ENCODE measurements at places on chromosomes 4 and X.

- DNase-seq, result no peak
These were observed 20.6 kb downstream of the PAGE1 start for GRCh38 chrX:49675075-49675719.

DNA sequence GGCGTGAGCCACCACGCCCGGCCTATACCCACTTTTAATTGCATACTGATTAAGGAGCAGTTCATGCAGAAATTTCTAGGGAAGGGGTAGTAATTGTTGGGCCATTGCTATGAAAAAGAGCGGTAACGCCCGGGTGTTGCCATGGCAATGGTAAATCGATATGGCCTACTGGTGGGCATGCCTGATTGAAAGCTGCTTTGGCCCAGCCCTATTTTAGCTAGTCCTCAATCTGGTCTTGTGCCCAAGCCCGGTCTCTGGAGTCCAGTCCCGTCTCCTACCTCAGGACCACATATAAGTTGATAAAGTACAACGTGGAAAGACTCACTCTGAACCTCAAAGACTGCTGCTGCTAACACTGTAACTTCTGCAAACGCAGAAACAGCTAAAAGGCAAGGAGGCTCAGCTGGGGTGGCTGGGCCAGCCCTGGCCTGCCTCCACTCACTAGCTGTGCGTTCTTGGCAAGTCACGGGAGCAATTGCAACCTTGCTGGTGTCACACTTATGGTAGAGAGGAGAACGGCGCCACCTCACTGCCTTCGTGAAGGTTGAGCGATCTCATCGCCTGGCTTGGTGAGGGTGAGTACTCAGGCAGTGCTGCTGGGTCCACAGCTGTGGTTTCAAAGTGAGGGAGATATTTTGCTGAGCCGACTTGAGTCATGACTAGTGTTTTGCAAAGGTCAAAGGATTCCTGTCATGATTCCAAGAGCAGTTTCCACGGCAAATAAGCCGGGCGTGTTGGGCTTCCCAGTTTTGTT is 57.0 kb upstream of the GRPEL1 start:
- DNase-seq, result no peak

- no peak for DNase-seq
These were observed 9.3 kb upstream of the TBC1D14 start for GRCh38 chr4:6900181-6900812.

GRCh38 chr4:173535957-173536356 is 5.9 kb upstream of the HAND2 start:
- no peak for DNase-seq

DNA sequence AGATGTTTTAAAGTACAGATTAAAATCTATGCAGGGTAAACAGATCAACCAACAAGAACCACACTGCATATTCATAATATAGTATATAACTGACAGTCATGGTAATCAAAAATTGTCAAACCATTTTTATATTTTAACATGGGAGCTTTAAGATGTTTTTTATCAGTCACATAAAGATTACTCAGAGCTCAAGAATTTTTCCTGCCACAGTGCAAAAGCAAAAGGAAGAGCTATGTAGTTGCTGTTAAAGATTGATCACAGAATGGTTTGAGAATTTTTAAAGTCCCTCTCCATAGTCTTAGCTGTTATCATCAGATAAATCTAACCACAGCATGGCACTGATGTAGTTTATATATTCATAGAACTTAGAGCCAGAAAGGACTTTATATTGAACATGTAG is 8.5 kb downstream of the RAB9B start:
- no peak for DNase-seq

GRCh38 chr4:56330691-56331090 is 56.6 kb downstream of the AASDH start:
- no peak for DNase-seq

GRCh38 chr4:27005501-27005900 is 144.9 kb downstream of the STIM2 start:
- DNase-seq, result no peak

GRCh38 chr4:187903700-187904099 is 91.9 kb upstream of the ZFP42 start:
- no peak for DNase-seq

DNA sequence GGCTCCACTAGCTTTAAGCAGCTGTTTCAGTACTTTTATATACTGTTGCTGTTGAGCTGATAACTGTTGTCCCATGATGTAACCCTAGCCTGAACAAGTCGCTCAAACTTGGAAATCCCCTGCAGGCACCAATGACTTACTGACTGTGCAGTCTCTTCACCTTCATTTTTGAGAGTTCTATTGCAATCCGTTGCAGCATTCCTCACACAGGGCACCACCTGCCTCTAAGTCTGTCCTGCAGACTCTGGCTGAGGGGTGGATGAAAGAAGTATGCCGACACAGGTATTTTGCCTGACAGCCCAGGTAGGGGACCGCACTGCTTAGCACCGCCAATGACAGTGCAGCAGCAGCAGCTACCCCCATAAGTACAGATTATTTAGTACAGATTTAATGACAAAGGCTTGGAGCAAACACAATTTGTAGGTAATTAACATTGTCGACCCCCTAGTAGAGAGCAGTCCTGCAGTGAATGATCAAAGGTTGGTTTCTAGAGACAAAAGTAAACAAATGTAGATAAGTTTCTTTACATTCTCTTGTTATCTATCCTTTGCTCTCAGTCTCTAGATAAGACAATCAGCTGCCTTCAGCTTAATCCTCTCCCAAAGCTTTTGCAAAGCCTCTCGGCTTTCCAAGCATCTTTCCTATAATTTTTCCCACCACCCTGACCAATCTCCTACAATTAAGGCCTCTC is 205.0 kb downstream of the PABPC4L start:
- no peak for DNase-seq

GRCh38 chrX:118218940-118219339 is 102.3 kb upstream of the KLHL13 start:
- DNase-seq, result no peak

DNA sequence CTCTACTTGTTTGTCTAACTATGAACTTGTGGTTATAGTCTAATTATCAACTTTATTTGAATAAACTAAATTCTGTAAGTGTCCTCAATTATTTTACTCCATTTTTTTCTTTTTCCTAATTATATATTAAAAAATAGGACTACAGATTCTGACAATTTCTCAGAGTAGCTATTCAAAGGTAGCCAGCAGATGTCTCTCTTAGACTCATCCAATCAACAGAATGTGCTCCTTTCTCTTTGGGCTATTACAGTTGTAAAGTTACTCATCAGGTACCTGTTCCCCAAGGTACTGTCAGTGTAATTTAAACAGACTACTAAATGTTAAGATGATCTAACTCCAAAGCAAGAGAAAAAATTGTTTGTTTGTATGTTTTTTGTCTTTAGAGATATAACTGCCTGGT is 248.6 kb downstream of the PCDH18 start:
- DNase-seq, result no peak

DNA sequence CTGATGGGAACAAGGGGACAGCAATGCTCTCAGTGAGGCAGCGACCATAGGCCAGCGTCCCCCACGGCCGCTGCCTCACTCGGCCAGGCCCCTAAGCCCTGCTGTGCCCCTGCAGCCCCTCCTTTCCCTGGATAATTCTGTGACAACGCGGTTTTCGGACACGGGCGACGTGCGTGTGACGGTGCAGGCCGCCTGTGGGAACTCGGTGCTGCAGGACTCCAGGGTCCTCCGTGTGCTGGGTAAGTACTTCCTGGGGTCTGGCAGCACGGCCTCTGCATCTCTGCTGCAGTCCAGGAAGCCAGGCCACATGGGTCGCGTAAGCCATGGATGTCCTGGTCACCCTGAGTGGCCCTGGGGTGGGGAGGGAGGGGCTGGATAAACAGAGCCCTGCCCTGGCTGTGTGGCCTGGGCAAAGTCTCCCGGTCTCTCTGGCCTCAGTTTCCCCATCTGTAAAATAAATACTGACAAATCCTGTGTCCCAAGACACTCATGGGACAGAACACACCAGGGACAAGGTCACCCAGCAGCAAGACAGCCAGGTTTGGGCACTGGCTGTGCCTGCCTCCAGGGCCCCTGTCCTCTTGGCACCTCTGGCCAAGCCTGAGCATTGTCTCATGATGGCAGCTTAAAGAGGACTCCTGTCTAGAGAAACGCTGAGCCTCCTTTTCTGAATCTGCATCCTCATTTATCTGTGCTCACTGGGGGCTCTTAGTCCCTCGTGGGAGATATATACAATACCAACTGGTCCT is 212.8 kb downstream of the AFAP1 start:
- DNase-seq, result no peak

GRCh38 chr4:122914292-122914904 is 8.0 kb downstream of the NUDT6 start:
- DNase-seq, result no peak

GRCh38 chrX:43562372-43562771 is 93.7 kb upstream of the MAOA start:
- no peak for DNase-seq

DNA sequence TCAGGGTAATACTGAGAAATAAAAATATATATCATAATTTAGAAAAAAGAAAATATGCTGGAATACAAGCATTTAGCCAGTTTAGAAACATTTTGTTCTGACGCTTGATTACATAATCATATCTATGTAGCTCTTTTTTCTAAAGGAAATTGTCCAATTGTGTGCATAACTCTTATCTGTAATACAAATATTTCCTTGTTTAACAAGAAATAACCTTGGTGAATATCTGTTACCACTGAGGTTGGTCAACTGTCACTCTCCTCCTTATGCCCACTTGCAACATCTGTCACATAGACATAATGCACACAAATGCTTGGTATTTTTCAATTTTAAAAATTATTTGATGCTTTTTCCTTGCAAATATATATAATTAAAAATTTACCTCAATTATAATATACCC is 609.7 kb downstream of the TLL1 start:
- no peak for DNase-seq

DNA sequence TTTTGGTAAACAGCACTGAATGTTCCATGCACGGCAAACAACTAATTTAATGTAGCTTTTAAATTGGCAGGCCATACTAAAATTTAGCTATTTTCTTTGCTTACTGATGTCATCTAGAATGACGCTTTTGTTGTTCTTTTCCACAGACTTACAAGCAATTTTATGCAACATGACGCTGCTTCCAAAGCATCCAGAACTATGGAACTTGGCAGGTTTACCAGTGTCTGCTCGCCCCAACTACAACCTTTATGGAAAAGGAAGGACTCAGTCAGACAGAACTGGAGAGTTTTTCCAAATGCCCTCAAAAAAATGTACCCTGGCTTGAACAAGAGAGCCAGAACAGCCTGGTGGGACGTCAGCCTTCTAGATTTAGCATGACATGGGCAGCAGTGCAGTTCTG is 58.7 kb downstream of the ANOS1 start:
- DNase-seq, result no peak

GRCh38 chrX:6768881-6769280 is 234.0 kb upstream of the VCX3A start:
- no peak for DNase-seq

DNA sequence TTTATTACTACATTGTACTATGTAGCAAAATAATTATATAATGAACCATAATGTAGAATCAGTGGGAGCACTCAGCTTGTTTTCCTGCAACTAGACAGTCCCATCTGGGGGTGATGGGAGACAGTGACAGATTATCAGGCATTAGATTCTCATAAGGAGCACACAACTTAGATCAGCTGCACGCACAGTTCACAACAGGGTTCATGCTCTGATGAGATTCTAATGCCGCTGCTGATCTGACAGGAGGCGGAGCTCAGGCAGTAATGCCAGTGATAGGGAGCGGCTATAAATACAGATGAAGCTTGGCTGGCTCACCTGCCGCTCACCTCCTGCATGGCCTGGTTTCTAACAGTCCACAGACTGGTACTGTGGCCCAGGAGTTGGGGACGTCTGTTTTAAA is 199.2 kb downstream of the MAB21L2 start:
- no peak for DNase-seq

DNA sequence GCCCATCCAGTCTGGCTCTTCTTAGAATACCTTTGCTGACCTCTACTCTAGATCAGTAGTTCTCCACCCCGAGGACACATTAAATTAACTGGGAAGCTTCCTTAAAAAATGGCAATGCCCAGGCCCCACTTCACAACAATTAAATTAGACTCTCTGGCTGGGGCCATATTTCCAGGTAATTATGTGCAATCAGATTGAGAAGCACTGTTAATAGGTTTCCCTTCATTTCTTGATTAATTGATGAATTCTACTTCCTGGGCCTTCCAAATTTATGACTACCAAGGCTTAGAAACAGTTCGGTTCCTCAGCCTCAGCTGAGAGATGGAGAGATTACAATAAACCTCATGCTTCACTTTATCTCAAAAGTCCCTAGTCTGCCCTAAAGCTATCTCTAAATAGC is 71.7 kb upstream of the LIMCH1 start:
- DNase-seq, result no peak

GRCh38 chr4:4860600-4861389 is 1.3 kb downstream of the MSX1 start:
- no peak for DNase-seq

- no peak for DNase-seq
These were observed 18.9 kb downstream of the TIFA start for GRCh38 chr4:112266823-112267222.

- DNase-seq, result peak; percentile 25
These were observed at the start of gene MAMLD1 for GRCh38 chrX:150362599-150363481. TSS of gene MAMLD1 (plus strand) at chrX:150363317. CDS start at chrX:150445517, 82,200 bp downstream.

DNA sequence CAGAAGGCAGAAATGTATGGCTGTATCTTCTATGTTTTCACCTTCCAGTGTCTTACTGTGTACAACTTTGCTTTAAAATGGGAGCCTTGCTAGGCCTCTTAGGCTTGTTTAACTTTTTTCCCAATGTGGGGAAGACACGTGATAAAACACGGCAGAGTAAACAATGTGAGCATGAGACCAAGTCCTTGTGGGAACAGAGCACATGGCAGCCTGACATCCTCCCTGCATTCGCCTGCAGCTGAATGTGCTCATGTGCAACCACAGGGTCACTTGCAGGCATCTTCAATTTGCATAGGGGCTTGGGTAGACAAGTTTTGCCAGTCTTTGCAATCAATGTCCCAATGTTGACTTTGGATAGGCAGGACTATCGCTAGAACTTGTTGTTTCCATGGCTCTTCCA is 91.8 kb downstream of the CCNG2 start:
- DNase-seq, result no peak

DNA sequence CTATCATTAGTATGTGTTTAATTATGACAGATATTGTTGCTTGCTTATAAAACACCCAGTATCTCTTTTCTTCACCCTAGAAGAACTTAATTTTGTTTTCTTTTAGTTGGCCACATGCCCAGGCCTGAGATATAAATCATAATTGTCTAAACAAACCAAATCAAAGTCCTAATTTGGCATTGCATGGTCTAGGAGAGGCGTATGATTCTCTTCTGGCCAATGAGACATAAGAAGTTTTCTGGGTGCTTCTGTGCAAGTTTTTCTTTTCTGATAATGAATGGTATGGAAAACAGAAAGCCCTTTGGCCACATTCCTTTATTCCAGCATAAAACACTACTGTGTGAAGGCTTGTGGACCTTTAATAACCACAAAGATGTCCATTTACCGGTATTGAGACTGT is 192.9 kb upstream of the CTSO start:
- no peak for DNase-seq

GRCh38 chr4:823761-824460 is 2.0 kb downstream of the CPLX1 start:
- DNase-seq, result no peak

Measured in amygdala (tissue), 56 donors.